ENCODE measurements at places on chromosomes 6 and 20. TPM values are rescaled to one million over a fixed set of nuclear protein-coding genes. Genes with fewer than 3 reads are reported as not detected.
A peak's percentile ranks its signal among the peaks of the same experiment; 100 is the strongest.

DNA sequence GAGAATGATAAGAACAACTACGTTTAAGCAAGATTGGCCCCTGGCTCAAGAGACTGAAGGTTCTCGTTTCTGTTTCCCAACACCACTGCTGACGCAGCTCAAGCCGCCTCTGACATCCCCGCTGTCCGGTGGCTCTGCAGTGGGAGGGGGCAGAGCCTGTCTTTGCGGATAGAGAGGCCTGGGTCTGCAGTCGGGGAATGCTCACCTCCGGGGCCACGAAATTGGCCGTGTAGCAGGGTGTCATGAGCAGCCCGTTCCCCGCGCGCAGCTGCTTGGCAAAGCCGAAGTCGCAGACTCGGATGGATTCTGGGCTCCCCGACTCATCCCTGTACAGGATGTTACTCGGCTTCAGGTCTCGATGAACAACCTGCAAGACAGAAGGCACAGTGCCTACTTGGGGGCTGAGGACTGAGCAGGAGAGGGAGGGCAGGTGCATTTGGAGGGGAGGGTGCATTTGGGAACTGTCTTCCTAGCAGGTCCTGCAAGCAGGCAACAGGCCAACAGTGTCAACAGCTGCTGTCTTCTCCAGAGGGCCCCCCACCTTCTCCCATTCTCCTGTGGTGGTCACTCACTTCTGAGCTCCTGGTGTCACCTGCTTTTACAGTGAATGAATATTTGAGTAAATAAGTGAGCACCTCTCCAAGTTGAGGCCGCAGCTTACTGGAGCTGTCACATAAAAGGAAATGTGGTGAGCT, 40.5 kb upstream of the MPC1 start:
- no peak overlapping the region for H3K4me3 ChIP-seq
- no peak overlapping the region for H3K27ac ChIP-seq
- DNase-seq, result no peak
- peaks cover 9% of the 10 kb centered on the region for H3K36me3 ChIP-seq
- peaks cover 13% of the 10 kb centered on the region for H3K4me1 ChIP-seq

GRCh38 chr20:56202493-56203077, 45.9 kb upstream of the MC3R start:
- no peak overlapping the region for H3K27ac ChIP-seq
- no peaks in the 10 kb centered on the region for H3K27me3 ChIP-seq

GRCh38 chr6:129845696-129846095, 15.4 kb downstream of the TMEM244 start:
- no peak overlapping the region for H3K4me3 ChIP-seq
- H3K36me3 ChIP-seq, result no peaks in the 10 kb centered on the region
- H3K4me1 ChIP-seq, result no peaks in the 10 kb centered on the region
- no peaks in the 10 kb centered on the region for H3K27me3 ChIP-seq
- H3K27ac ChIP-seq, result no peak overlapping the region

GRCh38 chr20:19672498-19672897, 85.6 kb upstream of the RIN2 start:
- H3K27ac ChIP-seq, result no peak overlapping the region
- H3K4me3 ChIP-seq, result no peak overlapping the region
- no peaks in the 10 kb centered on the region for H3K4me1 ChIP-seq
- no peak for DNase-seq

GRCh38 chr6:145209272-145209671, 526.0 kb downstream of the EPM2A start:
- H3K27me3 ChIP-seq, result no peaks in the 10 kb centered on the region
- H3K36me3 ChIP-seq, result no peaks in the 10 kb centered on the region
- DNase-seq, result no peak
- H3K27ac ChIP-seq, result no peak overlapping the region
- no peak overlapping the region for H3K4me3 ChIP-seq

- H3K27me3 ChIP-seq, result peaks cover 3% of the 10 kb centered on the region
- H3K36me3 ChIP-seq, result no peaks in the 10 kb centered on the region
- H3K4me3 ChIP-seq, result no peak overlapping the region
- H3K27ac ChIP-seq, result no peak overlapping the region
Measured at GRCh38 chr20:57564951-57565642, 4.2 kb downstream of the PCK1 start.

- H3K27me3 ChIP-seq, result no peaks in the 10 kb centered on the region
- H3K4me3 ChIP-seq, result no peak overlapping the region
- no peak for DNase-seq
- H3K27ac ChIP-seq, result no peak overlapping the region
Measured at GRCh38 chr6:139115989-139116758, 18.7 kb upstream of the HECA start.

- no peaks in the 10 kb centered on the region for H3K36me3 ChIP-seq
- H3K4me3 ChIP-seq, result no peak overlapping the region
- H3K27ac ChIP-seq, result no peak overlapping the region
Measured at GRCh38 chr6:99885051-99885450, 109.0 kb downstream of the MCHR2 start.

- no peaks in the 10 kb centered on the region for H3K4me1 ChIP-seq
- no peak overlapping the region for H3K27ac ChIP-seq
- no peaks in the 10 kb centered on the region for H3K36me3 ChIP-seq
- DNase-seq, result no peak
- no peaks in the 10 kb centered on the region for H3K27me3 ChIP-seq
Measured at GRCh38 chr6:62623846-62624532, 338.0 kb upstream of the KHDRBS2 start.

DNA sequence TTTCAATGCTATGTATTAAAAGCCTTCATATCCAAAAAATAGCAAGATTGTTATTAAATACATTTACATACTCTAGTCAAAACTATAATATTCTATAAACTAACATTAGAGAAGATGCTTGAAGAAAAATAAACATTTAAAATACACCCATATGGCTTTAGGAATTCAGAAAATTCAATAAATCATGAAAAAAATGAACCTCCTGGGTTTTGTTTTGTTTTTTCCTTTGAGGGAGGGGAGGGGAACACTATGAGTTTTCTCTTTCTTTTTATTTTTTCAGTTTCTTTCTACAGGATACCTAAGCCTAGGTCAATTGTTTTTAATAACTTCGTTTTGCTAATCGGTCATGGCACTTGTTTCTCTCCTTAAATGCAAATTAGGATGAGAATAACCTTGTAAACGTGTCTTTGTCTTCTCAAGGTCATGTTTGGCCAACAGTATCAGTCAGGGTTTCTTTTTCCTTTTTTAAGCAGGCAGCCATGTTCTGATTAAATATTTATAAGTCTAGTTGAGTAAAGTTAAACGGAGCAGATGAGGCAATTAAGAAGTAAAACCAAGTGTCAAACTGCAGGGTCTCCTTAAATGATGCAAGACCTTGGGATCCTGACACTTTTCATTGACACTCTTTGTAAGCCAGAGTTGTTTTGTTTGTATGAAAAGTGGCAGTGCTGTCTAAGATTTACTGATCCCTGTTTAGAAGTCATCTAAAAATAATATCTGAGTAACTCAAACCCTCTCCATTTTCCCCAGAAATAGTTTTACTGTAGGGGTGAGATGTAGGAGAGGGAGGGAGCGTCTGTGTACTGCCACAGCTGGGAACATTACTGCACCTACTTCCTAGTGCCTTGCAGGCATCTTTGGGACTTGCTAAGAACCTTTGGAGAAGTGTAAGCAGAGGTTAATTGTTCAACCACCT, 392.3 kb downstream of the PLCB1 start:
- no peaks in the 10 kb centered on the region for H3K36me3 ChIP-seq
- no peak for DNase-seq
- no peak overlapping the region for H3K4me3 ChIP-seq
- H3K27ac ChIP-seq, result no peak overlapping the region

DNA sequence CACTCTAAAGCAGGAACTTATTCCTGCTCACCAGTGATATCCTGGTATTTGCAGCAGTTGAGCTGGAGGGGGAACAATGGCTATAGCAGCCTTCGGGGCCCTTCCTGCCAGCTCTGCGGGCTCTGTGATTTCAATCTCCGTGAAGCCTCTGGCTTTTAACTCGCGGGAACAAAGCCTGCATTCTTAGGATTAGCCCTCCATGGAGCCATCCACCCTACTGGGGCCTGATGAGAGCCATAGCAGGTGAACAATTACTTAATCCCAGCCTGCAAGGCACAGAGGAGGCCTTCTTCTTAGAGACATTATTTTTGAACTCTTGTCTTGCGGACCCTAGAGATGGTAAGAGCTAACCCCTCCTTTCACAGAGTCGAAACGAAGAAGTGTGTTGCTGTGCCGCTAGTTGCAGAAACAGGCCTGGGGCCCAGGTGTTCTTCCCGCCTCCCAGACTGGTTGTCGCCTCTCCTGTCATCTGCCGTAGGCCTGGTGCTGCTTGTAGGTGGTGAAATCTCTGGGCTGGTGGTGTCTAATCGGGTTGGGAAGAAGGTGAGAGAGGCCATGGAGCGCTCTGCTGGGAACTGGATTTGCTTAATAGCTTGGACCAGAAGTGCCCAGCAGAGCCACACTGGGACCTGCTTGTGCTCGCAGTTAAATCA, 9.7 kb downstream of the GHRH start:
- no peaks in the 10 kb centered on the region for H3K27me3 ChIP-seq
- peak overlapping the region; percentile 94 for H3K27ac ChIP-seq
- DNase-seq, result no peak
- H3K4me1 ChIP-seq, result peaks cover 32% of the 10 kb centered on the region

DNA sequence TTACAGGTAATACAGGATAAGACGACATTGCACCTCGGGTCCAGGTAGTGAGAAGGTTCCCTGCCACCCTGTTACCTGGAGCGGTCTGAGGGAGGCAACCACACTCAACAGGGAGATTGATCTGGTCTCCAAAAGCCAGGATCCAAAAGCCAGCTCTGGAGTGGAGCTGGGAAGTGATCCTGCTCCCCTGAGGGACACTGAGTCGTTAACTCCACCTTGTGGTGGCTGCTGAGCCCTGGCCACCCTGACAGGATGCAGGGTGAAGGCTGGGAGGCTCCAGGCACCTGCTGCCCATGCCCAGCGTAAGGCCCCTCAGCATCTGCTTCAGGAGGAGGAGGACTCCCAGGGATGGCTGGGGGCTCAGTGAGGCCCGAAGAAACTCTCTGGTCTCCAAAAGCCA, 38.7 kb upstream of the SLC22A2 start:
- H3K4me3 ChIP-seq, result no peak overlapping the region
- no peak overlapping the region for H3K27ac ChIP-seq
- H3K4me1 ChIP-seq, result no peaks in the 10 kb centered on the region
- H3K36me3 ChIP-seq, result no peaks in the 10 kb centered on the region

DNA sequence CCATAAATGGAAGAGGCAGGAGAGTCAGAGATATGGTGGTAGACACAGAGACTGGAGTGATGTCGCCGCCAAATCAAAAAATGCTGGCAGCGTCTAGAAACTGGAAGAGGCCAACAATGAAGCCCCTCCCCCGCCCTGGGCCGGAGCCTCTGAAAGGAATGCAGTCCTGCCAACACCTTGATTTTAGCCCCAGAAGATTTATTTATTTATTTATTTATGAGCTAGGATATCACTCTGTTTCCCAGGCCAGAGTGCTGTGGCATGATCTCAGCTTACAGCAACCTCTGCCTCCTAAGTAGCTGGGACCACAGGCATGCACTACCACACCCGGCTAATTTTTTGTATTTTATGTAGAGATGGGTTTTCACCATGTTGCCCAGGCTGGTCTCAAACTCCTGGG, 82.6 kb upstream of the CCDC167 start:
- H3K4me1 ChIP-seq, result peaks cover 12% of the 10 kb centered on the region
- no peaks in the 10 kb centered on the region for H3K27me3 ChIP-seq
- H3K36me3 ChIP-seq, result no peaks in the 10 kb centered on the region

GRCh38 chr6:151553416-151554165, 59.8 kb downstream of the CCDC170 start:
- H3K27me3 ChIP-seq, result no peaks in the 10 kb centered on the region
- DNase-seq, result no peak
- no peaks in the 10 kb centered on the region for H3K36me3 ChIP-seq
- H3K4me1 ChIP-seq, result no peaks in the 10 kb centered on the region
- no peak overlapping the region for H3K27ac ChIP-seq

DNA sequence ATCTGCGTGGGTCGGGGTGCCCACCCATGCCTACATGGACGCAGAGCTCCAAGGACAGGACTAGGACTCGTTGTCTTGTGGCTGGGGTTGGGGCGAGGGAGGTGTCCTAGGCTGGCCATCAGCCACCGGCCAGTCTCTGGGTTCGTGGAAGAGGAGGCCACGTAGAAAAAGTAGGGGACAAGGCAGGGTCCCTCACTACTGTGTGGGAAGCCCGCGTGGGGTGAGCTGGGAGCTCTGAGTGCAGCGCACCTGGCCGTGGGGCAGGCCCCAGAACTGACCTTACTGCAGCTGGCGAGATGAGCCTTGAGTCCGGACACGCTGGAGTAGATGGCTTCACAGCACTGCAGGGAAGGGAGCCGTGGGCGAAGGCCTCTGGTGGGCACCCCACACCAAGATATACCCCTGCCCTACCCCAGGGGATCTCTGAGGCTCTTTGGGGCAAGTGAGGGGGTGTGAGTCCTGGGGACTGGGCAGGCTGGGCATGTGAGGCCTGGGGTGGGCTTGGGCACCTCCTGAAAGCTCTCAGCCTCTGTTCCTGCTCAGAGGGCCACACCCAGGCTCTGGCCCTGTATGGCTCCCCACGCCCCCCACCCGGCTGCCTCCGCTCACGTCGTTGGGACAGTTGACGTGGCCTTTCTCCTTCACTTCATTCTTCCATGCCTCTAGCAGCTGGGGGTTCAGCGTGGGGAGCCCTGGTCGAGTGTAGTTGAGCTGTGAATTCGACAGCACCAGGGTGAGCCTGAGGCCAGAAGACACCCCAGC, 5.6 kb upstream of the UCKL1 start:
- no peaks in the 10 kb centered on the region for H3K4me1 ChIP-seq
- H3K27me3 ChIP-seq, result no peaks in the 10 kb centered on the region
- DNase-seq, result no peak

DNA sequence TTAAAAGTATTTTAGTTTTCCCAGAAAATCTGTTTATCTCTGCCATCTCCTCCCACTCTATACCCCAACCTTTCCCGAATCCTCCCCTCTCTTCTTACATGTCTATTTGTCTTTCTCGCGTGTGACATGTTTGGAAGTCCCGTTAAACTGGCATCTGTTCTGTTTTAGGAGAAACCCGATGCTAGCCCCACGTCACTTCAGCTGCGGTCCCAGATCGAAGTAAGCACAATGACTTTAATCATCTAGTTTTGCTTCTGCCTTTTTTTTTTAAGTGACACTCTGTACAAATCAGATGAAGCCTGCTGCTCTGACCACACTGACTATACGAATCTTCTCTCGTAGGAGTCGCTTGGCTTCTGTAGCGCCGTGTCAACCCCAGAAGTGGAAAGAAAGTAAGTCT, 97.4 kb downstream of the SASH1 start:
- no peaks in the 10 kb centered on the region for H3K27me3 ChIP-seq
- DNase-seq, result no peak
- H3K4me3 ChIP-seq, result no peak overlapping the region
- peaks cover 6% of the 10 kb centered on the region for H3K36me3 ChIP-seq

- DNase-seq, result no peak
- H3K27me3 ChIP-seq, result no peaks in the 10 kb centered on the region
- no peak overlapping the region for H3K4me3 ChIP-seq
- no peak overlapping the region for H3K27ac ChIP-seq
- H3K36me3 ChIP-seq, result no peaks in the 10 kb centered on the region
Measured at GRCh38 chr6:44856479-44856878, 469.0 kb downstream of the CDC5L start.

Gene GMPR
- 0.16 TPM for total RNA-seq

Gene LY6G6D
- not detected for total RNA-seq

Gene STX11
- not detected for total RNA-seq
